ENCODE measurements at places on chromosomes 1 and 21.

DNA sequence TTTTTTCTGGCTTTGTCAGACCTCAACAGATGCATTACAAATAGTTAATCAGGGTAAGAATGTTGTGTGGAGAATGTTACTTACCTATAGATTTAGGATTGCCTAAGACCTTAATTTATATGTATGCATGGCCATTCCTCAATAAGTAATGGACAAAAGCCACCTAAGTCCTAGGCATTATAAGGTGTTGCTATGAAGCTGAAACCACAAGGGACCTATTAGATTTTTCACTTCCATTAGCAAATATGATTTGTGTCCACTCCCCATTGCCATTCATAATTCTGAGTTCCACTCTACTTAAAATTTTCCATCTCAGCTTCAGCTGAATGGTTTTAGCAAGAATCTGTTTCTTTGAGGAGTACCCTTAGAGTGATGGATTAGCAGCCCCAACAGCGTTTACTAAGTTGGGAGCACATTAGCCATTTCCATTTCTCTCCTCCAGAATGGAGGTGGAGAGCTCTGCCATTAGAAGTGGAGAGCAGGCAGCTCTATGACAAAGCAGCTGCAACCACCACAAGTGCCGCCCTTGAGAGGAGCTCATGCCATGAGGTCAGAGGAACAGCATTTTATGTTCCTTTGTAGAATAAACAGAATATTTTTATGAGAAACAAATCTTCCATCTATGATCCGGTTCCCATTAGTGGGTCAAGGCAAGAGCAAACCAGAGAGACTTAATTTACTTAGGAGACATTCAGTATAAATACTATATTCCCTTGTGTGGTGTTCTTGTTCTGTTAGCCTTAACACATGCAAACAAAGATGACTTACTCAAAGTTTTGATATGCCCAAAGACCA lies 28.9 kb upstream of the C1orf87 start:
- no peak for DNase-seq

DNA sequence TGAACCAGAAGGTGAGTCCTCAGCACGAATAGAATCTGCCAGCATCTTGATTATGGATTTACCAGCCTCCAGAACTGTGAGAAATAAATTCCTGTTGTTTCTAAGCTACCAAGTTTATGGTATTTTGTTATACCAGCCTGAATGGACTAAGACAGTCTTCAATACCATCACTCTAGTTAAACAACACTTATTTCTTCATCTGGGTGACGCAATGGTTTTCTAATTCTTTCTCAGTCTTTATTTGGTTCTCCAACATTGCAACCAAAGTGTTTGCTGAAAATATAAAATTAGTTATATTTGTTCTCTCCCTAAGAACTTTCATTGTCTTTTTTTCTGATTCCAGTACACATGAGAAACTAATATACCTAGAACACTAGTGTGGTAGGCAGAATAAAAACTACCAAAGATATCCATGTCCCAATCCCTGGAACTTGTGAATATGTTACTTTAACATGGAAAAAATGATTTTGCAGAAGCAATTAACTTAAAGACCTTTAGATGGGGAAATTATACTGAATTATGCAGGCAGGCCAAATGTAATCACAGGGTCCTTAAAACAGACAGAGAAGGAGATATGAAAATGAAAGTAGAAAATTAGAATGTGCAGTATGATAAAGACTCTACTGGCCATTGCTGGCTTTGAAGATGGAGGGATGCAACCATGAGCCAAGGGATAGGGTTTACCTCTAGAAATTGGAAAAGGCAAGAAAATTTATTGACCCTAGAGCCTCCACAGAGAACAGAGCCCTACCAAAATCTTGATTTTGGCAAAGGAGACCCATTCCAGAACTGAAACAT lies 1115.1 kb downstream of the PLA2G4A start:
- DNase-seq, result no peak

- DNase-seq, result no peak
Measured at GRCh38 chr1:171948511-171948910, 107.2 kb downstream of the DNM3 start.

GRCh38 chr1:212402666-212403321 lies 11.9 kb downstream of the PACC1 start:
- no peak for DNase-seq

GRCh38 chr1:58924821-58925220 lies 141.0 kb upstream of the JUN start:
- no peak for DNase-seq

- DNase-seq, result no peak
Measured at GRCh38 chr1:112911506-112912220, 44.3 kb downstream of the SLC16A1 start.

- DNase-seq, result no peak
Measured at GRCh38 chr1:198246337-198246736, 89.5 kb downstream of the NEK7 start.

- DNase-seq, result no peak
Measured at GRCh38 chr1:59686574-59686973, 128.2 kb upstream of the HOOK1 start.

DNA sequence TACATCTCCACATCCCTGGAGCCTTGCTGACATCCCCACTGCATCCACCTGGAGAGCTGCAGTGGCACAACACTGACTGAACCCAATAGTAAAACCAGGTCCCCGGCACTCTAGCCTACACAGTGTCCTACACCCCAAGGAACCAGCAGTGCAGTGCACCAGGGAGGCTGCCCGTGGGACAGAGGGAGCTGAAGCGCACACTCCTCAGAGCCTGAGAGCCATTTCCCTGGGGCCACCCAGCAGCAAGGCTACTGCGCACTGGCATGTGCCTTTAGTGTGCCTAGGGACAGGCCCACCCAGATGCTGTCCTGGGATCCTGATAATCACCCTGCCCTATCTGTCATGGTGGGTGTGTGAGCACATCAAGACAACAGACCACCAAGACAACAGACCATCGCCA lies 31.9 kb downstream of the NSL1 start:
- DNase-seq, result no peak

GRCh38 chr1:66696771-66697170 lies 55.5 kb upstream of the DYNLT5 start:
- DNase-seq, result no peak

DNA sequence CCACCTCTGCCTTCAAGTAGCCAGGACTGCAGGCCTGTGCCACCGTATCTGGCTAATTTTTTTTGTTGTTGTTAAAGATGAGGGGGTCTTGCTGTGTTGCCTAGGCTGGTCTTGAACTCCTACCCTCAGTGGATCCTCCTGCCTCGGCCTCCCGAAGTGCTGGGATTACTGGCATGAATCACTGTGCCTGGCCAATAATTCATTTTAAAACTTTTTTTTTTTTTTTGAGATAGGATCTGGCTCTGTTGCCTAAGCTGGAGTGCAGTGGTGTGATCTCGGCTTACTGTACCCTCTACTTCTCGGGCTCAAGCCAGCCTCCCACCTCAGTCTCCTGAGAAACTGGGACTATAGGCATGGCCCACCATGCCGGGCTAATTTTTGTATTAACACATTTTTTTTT lies 3.5 kb downstream of the CDC73 start:
- DNase-seq, result no peak

- no peak for DNase-seq
Measured at GRCh38 chr1:176669782-176670181, 206.8 kb downstream of the PAPPA2 start.

GRCh38 chr1:29575826-29576225 lies 339.5 kb downstream of the PTPRU start:
- DNase-seq, result no peak

- no peak for DNase-seq
Measured at GRCh38 chr1:228376651-228377631, 29.7 kb downstream of the TRIM11 start.

- DNase-seq, result no peak
Measured at GRCh38 chr21:26136671-26137070, 33.9 kb downstream of the APP start.

- peak; percentile 28 for DNase-seq
Measured at GRCh38 chr1:178060789-178061556, 32.9 kb upstream of the RASAL2 start.

GRCh38 chr1:18408656-18409370 lies 71.9 kb upstream of the KLHDC7A start:
- DNase-seq, result no peak

DNA sequence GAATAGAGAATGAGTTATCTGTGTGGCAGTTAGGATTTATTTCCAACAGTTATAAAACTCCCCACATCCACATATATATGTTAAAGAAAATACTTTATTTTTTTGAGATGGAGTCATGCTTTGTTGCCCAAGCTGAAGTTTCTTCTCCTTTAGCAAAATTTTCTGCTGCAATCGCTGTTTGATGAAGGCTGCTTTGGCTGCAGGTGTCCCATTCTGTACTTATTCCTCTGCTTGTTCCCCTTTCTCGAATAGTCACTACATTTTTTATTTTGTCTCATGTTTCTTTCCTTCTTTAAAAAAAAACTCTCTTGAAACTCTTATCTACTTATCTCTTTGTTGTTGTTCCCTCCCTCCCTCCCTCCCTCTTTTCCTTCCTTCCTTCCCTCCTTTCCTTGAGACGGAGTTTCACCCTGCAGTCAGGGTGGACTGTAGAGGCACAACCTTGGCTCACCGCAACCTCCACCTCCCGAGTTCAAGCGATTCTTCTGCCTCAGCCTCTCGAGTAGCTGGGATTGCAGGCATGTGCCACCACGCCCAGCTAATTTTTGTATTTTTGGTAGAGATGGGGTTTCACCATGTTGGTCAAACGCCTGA lies 10.6 kb downstream of the OR2W3 start:
- no peak for DNase-seq

DNA sequence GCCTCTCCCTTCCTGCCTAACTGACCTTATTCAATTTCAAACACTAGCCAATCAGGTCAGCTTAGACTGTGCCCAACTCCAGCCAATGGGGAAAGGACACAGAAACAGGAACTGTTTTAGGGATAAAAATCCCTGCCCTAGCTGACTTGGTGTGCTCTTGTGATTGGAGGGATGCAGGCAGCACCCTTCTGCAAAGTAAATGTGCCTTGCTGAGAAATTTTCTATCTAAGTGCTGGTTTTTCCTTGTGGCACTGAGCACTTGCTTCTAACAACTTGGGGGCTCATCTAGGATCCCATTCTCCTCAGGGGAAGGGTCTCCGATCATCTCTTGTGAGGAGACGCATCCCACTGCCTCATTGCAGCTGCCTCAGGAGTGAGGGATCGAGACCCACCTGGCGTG lies 10.7 kb upstream of the CD2 start:
- no peak for DNase-seq

DNA sequence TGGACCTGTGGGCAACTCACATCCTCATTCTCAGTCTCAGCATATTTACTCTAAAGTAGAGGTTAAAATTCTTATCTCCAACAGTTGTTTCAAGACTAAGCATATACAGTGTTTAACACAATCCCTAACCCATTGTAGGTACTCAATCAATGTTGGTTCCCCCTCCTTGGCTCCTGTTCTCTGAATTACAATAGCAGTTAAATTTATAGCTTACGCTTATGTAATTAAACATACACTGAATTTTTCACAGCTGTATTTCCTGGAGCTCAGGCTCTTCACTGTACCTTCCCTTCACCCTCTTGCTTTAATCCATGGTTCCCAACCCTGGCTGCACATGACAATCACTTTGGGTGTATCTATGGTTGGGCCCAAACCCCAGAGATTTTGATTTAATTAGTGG lies 89.4 kb downstream of the LPAR3 start:
- DNase-seq, result no peak

DNA sequence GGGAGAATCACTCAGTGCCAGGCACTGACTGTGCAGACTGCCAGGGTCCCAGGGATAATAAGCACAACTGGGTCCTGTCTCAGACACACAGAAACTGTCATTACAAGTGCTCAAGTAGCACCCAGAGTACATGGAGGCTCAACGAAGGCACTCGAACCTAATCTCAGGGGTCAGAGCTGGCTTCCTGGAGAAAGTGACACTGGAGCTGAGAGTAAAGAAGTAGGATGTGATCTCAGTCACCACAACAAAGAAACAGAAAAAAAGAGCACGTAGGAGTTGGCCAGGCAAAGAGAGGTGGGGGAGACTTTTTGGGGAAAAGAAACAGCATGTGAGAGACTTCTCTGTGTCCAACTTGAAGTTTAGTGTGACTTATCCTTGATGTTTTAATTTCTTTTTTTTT lies 1.3 kb downstream of the CATSPER4 start:
- DNase-seq, result no peak

- no peak for DNase-seq
Measured at GRCh38 chr21:41972511-41973205, 18.8 kb upstream of the C2CD2 start.

DNA sequence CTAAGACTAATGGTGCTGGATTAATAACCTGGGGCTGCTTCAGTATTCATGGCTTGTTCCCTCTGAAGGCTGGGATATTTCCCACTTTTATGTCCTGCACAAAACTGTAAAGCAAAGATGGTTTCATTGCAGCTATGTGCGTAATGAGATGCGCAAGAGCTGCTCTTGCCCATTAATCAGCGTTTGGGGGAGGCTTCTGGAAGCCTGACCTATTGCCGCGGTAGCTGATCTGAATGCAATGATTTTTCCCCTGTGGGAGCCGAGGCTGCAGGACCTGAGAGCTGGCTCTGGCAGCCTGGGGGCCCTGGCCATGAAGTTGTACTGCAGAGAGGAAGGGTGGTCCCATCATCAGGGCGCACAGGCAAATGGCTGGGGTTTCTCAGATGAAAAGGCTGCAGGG lies 239.8 kb downstream of the CAMTA1 start:
- no peak for DNase-seq

DNA sequence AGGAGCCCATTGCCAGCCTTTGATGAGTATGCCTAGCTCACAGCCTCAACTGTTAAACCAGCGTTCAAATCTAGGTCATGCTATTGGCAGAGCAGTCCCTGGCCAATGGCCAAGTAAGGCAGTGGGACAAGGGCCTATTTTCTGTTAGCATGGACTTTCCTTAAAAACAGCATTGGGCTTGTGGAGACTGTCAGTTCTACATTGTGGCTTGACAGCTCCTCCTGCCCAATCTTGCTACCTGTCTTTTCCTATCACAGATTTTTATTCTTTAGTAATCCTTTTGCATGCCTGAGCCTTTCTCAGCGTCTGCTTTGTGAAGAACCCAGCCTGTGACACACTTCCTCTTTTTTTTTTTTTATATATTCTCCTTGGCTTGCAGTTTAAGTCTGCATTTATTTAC lies 56.4 kb downstream of the DIP2A start:
- DNase-seq, result peak; percentile 59

- DNase-seq, result no peak
Measured at GRCh38 chr1:171674431-171675405, 22.2 kb upstream of the MYOC start.

DNA sequence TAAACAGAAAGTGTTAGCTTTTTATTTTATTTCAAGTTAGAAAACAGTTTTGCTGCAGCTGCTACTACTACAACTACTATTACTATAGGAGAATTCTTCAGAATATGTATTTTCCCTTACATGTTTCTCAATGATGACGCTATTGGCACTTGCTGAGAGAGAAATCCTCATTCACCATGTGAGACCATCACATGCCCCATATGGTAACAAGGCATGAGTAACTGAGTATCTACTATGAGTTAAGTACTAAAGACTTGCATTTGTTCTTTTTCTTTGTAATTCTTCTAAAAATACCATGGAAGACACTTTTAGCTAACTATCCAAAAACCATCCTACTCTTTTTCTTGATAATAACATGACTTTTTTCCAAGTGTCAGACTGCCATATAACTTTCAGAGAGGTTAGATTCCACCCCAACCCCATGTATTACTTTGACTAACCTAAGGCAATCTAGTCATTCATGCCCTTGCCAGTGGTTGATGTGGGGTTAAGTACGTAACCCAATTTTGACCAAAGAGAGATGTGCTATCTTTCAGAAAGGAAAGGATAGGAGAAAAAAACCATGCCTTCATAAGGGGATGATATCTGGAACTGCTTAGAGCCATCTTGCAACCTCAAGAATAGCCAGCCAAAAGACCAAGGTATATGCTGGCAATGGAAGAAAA lies 42.9 kb downstream of the COP1 start:
- no peak for DNase-seq

All from stomach (tissue), 19 donors.